Urothelium cell line (cell line): ENCODE measurements at places on chromosomes 4 and X.

DNA sequence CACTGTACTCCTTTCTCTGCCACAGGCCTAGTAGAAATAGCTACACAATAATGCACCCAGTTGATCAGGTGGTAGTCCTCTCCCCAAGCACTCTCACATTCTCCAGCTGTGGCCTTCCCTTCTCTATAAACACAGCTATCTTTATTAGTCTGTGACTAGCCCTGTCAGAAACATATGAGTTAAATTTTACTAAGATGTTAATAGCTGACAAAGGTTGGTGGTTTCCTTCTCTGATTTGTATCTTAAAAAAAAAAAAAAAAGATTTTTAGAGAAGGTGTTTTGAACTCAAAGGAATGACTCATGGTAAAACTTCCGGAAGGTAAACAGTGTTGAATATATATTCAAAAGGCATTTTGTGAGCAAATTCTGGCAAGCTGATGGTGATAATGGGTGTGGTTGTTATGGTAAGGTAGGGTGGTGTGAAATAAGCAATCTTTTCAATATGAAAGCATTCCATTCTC is 327.4 kb downstream of the PPP3CA start:
- no peak for DNase-seq

- no peak for DNase-seq
Measured at GRCh38 chrX:5236749-5237148, 991.9 kb downstream of the NLGN4X start.

DNA sequence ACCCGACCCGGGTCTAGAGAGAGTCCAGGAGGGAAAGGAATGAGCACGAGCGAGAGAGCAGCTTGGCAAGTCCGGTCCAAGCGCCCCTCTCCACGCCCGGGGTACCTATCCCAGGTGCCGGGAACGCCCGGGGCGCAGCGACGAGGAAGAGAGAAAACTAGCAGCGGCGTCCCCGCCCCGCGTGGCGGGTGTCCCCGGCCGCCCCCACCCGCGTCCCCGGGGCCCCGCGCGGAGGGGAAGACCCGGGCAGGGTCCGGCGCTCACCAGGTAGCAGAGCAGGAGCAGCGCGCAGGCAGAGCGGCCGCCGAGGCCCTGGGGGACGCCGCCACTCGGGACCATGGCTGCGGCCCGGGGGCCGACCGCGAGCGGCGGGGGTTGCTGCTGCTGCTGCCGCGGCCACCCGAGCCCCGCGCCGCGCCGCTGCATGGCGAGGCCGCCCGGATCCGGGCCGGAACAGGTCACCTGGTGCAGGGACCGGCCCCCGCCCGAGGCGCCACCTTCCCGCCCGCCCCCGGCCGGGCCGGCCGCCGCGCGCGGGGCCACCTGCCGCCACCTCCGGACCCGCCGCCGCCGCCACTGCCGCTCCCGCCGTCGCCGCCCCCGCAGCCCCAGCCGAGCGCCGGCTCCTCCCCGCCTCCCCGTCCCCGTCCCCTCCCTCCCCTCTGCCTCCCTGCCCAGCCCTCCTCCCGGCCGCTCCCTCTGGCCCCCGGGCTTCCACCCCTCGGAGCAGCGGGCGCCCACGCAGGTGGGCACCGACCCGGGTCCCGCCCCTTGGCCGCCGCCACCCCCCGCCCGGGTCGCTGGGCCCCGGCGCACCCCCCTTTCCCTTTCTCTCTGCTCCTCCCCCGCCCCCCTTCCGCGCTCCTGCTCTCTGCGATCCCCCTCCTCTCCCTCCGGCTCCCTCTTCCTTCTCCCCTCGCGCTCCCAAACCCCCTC is at the start of gene SEL1L3:
TSS of gene SEL1L3 (minus strand) at position 578 of the 936 bp plus-strand sequence. CDS start at position 426, 152 bp downstream.
- DNase-seq, result peak; percentile 62

DNA sequence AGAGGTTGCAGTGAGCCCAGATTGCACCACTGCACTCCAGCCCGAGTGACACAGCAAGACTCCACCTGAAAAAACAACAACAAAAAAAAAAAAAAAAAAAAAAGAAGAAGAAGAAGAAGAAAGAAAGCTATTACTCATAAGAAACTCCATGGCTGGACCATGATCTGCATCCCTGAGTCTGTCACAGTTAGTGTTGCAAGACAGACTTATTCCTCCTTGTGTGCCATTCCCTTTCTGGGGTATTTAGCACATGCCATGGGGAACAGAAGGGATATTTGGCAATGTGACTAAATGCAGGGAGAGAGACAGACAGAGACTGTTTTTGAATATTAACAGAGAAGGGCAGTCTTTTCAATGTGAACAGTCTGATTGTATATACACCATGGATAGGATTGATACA is 16.7 kb upstream of the PDS5A start:
- DNase-seq, result no peak

DNA sequence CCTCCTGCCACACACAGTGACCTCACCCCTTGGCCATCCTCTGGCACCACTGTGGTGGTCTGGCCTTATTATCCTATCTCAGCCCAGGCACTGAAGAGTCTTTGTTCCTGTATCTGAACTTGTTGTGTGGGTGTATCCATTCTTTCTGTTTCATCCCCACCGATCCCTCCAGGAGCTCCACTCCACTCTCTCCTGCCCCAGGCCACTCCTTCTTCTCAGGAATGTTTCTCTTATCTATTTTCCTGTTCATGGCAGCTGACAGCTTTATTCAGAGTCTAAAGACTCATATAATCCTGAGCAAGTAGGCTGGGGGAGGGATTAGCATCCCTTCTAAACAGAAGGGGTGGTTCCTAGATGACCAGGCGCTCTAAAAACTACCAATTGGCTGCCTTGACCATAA is 150.0 kb downstream of the ANAPC10 start:
- peak; percentile 17 for DNase-seq

- DNase-seq, result peak; percentile 71
Measured at GRCh38 chr4:48093991-48094416, 40.0 kb downstream of the TXK start.

- no peak for DNase-seq
Measured at GRCh38 chrX:133627673-133628072, 212.4 kb upstream of the GPC4 start.

DNA sequence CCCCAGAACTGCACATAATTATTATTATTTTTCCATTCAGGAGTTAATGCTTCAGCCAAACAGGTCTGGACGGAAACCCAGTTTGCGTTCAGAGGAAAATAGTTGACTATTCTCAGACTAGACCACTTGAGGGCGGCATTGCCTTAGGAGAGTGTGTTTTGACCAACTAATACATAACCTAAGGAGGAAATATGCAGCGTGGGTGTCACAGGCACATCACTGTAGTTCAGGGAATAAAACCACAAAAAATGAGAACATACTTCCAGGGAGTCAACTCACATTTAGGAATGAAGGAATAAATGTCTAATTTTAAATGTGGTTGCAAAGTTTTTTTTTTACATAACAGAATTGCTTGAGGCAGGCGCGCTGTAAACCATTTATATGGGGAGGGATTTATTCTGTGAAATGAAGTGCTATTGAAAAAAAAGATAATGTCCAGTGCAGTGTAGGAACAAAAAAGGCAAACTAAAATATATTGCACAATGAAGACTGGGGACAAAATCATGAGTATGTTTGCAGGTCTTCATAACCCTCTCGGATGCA is 93.3 kb downstream of the SYNPO2 start:
- peak; percentile 70 for DNase-seq

DNA sequence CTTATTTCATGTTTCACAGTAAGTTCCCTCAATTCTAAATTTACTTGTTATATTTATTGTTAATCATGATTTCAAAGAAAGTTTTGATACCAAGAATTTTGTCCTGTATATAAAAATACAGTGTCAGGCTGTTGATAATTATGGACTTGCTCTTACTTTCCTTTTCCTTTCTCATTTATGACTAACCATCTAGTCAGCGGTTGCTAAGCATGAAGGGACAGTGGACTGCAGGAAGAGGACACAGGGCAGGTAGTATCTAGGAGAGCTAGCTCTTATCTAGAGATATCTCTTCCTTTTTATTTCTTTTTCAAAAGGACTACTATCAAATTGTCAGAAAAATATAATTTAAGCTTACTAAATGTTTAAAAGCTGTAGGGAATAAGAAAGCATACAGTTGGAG is 1.6 kb downstream of the OPRPN start:
- no peak for DNase-seq

DNA sequence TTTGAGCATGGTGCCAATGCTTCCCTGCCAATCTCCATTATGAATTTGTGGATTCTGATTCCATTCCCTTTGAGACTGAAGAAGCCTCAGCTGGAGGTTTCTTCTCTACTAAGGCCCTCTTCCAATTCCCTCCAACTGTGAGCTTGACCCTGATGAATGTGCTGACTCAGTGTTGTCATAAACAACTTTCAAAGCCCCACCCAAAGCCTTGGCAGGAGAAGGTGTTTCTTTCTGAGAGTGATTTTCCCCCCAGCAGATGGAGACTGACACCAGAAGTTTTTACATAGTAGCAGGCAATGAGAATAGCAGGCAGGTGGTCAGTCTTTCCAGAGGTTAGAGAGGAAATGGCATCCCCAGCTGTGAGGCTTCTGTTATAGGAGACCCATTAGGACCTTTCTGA is 53.1 kb downstream of the OCRL start:
- DNase-seq, result no peak

GRCh38 chrX:149830192-149830873 is 48.6 kb downstream of the MAGEA9 start:
- peak; percentile 2 for DNase-seq

DNA sequence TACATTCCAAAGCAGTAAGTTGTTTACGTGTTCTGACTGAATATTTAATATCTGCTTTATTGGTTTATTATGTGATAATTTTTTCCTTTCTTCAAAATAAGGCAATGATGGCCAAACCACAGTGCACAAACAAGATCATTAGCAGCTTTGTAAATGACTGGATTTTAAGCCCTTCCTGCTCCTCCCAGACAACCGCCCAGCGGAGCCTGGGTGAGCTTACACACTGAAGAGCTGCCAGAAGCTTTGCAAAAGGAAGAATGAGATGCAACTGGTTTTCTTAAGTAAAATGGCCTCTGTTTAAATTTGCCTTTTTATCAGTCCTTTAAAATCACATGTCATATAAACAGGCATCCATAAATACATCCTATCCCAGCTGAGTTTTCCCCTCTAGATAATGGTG is 52.2 kb downstream of the SPARCL1 start:
- DNase-seq, result no peak

DNA sequence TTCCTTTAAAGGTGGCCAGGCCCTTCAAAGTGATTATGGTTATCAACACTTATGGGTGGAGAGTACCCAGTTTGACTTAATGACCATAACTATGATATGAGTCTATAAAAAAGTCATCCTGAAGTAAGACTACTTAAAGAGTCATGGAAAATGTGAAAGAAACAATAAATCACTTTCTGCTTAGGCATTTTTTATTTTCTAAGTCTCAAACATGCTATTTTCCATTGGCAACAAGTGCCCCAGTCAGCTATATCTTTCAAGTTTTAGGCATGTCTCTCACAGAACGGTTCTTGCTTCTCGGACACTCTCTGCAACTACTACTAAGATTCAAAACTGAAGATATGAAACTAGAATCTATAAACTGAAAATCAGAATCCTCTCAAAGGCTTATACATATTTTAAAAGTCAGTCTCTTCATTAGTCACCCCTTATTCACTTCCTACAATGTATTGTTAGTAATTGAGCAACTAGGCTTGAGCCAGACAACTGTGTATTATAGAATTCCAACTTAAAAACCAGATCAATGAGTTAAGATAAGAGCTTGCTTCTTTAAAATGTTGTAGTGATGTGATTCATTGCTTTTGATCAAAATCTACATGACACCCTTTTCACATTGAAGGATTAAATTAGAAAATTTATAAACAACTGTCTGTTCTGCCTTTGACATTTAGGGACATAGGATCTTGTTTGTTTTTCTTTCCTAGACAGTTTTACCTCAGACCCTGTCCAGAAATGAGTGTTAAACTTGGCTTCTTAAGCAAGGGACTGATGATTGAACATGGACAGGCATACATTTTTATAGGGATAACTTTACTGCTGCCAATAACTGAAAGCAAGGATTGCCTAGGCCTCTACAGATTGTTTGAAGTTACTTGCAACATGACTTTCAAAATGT is 2.9 kb downstream of the ANTXR2 start:
- DNase-seq, result no peak

- DNase-seq, result no peak
Measured at GRCh38 chr4:91997045-91997444, 306.7 kb upstream of the GRID2 start.

DNA sequence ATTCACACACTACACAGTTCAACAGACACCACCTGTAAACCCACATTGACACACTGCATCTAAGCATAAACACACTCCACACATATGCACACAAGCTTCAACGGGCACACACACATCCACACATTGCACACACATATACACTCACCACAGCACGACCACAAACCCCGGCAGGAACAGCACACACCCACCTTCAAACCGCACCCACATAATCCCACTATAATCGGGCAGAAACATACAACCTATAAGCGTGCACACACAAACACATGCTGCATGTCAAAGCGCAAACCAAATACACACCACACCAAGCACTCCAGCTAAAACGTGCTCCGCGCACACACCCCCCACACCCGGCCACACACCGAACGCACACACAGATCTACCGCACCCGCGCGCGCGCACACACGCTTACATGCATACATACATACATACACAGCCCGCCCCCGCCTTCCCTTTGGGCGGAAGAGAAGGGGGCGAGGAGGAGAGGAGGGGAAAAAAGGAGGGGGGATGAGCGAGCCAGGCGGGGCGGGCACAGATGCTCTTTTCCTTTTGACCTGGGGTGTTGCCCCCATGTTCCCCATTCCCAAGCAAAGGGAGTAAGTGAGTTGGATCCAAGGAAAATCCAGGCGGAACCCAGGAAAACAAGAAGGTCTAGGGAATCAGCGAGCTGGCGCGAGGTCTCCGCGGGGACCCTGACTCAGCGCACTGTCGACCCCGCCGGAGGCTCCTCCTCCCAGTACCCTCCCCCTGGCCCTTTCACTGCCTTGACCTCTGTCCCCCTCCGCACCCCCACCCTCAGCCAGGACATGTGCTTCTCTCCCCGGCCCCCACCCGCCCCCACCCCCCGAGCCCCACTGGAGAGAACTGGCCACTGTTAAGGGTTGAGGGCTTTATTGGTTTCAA is 9.9 kb downstream of the ARHGAP36 start:
- no peak for DNase-seq

- DNase-seq, result no peak
Measured at GRCh38 chr4:152087335-152087734, 326.5 kb upstream of the GATB start.

DNA sequence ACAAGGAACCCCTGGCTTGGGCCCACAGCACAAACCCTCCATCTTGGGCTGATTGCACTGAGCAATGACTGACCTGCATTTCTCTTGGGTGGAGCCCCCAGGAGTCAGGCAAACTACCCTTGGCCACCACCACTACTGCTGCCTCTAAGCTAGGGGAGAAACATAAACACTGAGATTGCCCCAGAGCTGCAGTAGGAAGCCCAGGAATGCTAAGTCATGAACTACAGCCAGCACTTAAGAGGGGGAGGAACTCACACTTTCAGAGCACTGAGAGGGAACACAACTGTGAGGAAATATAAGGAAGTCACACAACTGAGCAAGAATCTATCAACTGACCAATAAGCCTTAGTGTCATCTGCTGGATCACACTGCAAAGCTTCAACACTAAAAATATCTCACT is 111.6 kb upstream of the PPP3CA start:
- no peak for DNase-seq
